ENCODE measurements at places on chromosomes 3 and 15.

GRCh38 chr15:51281368-51281967 is 56.9 kb downstream of the CYP19A1 start:
- DNase-seq = no peak

GRCh38 chr3:67382536-67382935 is 271.9 kb downstream of the SUCLG2 start:
- DNase-seq = no peak

DNA sequence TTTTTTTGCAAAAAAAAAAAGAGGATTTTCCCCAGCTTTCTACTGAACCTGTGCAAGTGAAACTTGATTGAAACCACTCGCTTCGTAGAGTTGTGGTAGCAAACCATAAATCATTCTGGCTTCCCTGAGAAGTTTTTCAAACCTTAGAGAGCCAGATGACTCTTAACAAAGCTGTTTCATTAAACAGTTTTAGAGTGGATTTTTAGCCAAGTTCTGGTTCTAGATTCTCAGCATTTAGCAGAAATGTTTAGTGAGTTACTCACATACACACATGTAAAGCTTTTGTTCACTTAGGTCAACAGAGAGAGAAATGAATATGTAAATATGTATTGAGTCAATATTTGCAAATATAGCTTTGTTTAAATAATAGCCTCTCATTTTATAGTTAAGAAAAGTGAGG is 18.1 kb upstream of the CCR9 start:
- no peak for DNase-seq

- no peak for DNase-seq
Measured at GRCh38 chr3:36317915-36318314, 62.4 kb upstream of the STAC start.

- DNase-seq = no peak
Measured at GRCh38 chr3:43206632-43207031, 79.7 kb upstream of the SNRK start.

DNA sequence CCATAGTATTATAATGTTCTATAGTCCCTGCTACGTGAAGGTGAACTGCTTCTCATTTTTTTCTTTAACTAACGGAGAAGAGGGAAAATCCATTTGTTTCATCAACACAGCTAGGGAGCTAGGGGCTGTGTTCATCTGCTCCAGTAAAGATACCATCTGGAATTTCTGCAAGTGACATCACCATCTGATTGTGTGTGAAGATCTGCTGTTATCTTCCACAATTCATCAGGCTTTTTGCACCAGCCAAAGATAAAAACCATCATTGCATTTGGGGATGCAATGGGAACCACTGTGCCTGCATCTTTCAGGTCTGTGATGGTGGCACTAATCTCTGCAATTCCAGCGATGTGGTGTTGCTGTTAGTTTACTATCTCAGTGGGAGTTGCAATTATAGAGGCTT is 35.5 kb upstream of the NOX5 start:
- no peak for DNase-seq

GRCh38 chr3:37279856-37280255 is 105.5 kb upstream of the LRRFIP2 start:
- DNase-seq = no peak

- DNase-seq = no peak
Measured at GRCh38 chr15:51888593-51889195, 59.2 kb downstream of the TMOD3 start.

GRCh38 chr15:46525984-46526725 is 891.3 kb downstream of the SQOR start:
- DNase-seq = no peak

GRCh38 chr3:104316118-104316517 is 1050.6 kb upstream of the ALCAM start:
- DNase-seq = no peak

DNA sequence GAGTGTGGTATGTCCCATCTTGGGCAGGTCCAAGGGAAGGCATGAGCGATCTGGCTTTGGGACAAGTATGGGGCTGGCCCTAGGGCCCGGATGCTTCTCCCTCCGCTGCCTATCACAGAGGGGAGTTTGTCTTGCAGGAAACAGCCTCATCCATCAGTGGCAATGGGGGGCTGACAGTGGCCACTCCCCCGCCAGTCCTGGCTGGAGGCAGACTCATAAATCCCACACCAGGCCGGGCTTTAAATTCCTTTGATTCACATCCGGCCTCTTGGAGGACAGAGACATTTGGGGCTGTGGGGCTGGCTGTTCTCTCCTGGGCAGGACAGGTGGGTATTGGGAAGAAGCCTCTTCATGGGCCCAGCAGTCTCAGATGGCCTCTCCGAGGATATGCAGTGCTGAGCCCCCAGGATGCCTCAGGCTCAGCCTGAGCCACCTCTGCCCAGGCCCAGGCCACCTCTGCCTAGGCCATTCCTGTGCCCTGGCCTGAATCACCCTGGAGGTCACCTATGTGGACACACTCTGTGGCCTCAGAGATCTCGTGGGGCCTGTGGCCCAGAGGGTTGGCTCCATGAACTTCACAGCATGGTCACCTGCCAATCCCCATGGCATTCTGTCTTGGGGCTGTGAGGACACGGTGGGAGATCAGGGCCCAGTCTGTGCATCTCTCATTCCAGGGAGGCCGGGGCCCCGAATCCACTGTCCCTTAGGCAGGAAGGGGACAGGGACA is 84.2 kb upstream of the GOLGA6L4 start:
- DNase-seq = no peak

GRCh38 chr3:152355744-152356665 is 87.3 kb downstream of the MBNL1 start:
- no peak for DNase-seq

GRCh38 chr3:131020122-131020693 is 6.4 kb downstream of the ASTE1 start:
- peak; percentile 14 for DNase-seq

- DNase-seq = no peak
Measured at GRCh38 chr15:96335411-96336024, 5.0 kb downstream of the NR2F2 start.

DNA sequence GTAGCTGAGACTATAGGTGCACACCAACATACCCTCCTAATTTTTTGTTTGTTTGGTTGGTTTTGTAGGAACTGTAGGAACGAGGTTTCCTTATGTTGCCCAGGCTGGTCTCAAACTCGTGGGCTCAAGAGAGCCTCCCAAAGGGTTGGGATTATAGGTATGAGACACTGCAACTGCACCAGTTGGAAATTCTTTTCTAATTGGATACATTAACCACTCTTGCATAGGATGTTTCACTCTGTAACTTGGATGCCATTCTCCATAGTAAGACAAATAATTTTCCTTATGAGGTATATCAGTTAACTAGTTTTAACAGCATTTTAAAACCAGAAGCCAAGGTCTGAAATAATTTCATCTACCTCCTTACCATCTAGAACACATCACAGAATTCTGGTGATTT is 6.7 kb upstream of the ALCAM start:
- DNase-seq = no peak

- no peak for DNase-seq
Measured at GRCh38 chr3:156688632-156689452, 14.5 kb downstream of the TIPARP start.

DNA sequence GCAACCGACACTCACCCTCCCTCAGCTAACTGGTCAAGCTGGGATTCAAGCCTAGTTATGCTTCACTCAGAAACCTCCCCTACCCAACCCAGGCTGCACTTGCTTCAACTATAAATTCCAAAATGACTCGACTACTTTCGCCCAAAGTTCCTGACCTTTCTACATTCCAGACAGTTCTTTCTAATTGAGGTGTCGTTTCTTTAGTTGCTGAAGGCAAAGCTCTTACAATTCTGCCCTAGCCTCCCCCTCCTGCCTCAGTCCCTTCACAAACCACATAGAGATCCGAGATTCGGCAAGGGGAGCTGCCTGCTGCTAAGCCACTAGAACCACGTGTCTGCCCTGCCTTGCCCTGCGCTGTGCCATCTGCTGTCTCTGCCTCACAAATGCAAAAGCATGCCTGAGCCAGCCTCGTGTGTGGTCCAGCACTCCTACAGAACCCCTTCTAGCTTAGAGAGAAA is 74.7 kb upstream of the SH3GL3 start:
- DNase-seq = no peak

GRCh38 chr15:56942118-56942517 is 23.7 kb downstream of the TCF12 start:
- DNase-seq = no peak

DNA sequence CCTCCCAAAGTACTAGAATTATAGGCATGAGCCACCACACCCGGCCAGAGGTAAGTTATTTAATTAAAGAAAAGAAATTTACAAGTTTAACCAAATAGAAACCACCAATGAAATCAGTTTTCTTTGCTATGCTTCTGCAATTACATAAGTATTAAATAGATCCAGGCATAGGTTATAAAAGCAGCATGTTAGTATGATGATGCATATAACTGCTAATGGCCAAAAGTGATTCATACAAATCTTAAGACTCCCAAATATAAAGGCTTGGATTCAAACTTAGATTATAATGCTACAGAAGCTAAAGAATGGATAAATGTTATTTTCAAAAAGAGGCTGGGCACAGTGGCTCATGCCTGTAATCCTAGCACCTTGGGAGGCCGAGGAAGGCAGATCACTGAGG is 32.8 kb upstream of the HDC start:
- no peak for DNase-seq

- no peak for DNase-seq
Measured at GRCh38 chr3:193132964-193133363, 108.1 kb upstream of the PLAAT1 start.

- no peak for DNase-seq
Measured at GRCh38 chr3:10379161-10379560, 58.2 kb upstream of the SEC13 start.

DNA sequence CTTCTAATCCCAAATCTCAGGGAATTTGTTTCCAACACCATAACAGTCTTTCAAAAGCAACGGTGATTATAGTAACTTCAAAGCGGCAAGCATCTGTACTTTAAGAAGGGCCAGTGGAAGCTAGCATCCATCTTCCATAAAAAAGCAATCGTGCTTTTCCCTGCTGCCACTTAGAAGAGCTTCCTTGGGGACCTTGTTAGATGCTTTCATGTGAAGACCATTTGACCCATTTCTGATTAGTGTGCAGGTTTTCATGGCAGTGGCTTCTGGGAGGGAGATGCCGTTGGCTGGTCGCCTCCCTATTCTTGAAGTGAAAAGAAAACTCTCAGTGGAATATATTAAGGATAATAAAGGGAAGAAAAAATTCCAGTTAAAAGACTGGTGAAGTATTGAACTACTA is 354.1 kb downstream of the ROBO2 start:
- DNase-seq = no peak

DNA sequence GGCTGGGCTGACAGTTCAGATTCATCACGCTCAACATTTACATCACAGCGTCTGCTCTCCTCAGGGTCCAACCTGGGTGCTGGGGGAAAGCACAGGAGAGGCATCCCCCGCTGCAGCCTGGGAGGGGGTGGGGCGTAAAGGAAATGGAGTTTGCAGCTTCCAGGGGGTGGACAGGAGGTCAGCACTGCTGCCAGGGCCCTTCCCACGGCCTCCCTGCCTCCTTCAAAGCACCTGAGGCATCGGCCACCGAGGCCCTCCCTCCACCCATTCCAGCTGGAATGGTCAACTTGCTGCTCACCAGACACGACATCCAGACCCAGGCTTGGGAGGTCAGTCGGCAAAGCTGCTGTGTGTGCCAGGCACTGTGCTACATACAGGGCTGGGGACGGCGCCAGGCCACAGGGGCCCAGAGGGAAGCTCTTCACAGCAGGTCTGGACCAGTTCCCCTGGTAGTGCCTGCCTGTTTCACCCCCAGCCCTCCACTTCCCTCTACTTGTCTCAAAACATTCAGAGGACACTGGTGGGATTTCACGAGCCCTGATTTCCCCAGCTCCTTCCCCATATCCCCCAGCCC is 120.7 kb downstream of the ANP32A start:
- DNase-seq = no peak

DNA sequence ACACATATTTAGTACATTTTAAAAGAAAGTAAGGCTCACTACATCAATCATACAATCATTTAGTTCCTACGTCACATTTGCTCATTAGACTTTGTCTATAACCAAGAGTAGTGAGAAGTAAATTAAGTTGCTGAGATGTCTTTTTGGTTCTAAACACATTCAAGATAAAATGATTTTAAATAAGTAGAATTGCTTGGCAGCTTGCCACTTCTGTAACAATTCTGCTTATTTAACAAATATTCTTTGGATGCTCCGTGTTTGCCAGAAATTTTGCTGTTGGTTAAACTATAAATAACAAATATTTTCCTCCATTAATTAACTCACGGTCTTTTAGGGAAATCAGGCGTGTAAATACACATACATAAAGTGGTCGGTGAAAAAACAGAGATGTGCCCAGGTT is 18.3 kb downstream of the SUCNR1 start:
- DNase-seq = no peak

GRCh38 chr3:43753741-43754715 is 63.3 kb downstream of the ABHD5 start:
- no peak for DNase-seq

- DNase-seq = no peak
Measured at GRCh38 chr3:77373619-77374018, 333.7 kb downstream of the ROBO2 start.

GRCh38 chr3:65714134-65714533 is 324.6 kb downstream of the MAGI1 start:
- DNase-seq = no peak

GRCh38 chr3:15815696-15816095 is 17.9 kb upstream of the ANKRD28 start:
- no peak for DNase-seq

GRCh38 chr15:47398132-47398531 is 319.2 kb upstream of the SEMA6D start:
- DNase-seq = no peak

- no peak for DNase-seq
Measured at GRCh38 chr3:13496879-13497278, 16.8 kb downstream of the HDAC11 start.

DNA sequence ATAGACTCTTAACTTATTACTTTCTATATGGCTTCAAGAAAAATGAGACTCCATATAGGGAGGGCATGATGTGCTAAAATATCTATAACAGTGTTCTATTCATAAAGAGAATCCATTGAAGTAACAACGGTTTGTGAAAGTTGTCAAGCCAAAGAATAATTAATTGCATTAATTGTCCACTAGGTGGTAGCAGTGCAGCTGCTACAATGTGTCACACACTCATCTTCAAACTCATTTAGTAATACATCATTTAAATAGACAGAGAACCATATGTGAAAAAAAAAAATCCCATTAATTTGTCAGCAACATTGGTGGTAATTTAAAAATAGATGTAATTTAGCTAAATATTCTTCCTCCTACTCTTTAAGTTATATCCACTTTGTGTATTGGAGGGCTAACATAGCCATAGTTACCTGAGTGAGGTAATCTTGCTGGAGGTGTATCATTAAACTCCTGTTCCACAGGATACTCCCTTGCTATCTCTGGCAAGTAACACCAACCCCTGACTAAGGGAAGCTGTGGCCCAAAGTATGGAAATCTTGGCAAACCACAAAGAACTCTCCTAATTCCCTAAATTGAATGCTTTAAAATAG is 3.7 kb upstream of the CPA3 start:
- peak; percentile 25 for DNase-seq

Measured in KG1 (cell line).